H9 (cell line): ENCODE measurements at places on chromosomes 5 and 9. TPM values are rescaled to one million over a fixed set of nuclear protein-coding genes. Genes with fewer than 3 reads are reported as not detected.

Gene FRMD3
- total RNA-seq, result 0.48 and 0.55 TPM in 2 replicates

Gene TMEM174
- not detected in 2 replicates for total RNA-seq

Gene FAM221B
- not detected in 2 replicates for total RNA-seq

Gene GPR21
- total RNA-seq, result 0.87 and 1.0 TPM in 2 replicates

Gene CHSY3
- 0.37 and 0.42 TPM in 2 replicates for total RNA-seq

Gene SPINK6
- total RNA-seq, result not detected in 2 replicates

Gene QRFP
- not detected in 2 replicates for total RNA-seq

Gene GPSM1
- total RNA-seq, result 22.1 and 24.7 TPM in 2 replicates

Gene SLC25A2
- not detected in 2 replicates for total RNA-seq

Gene NDUFS6
- 62.5 and 63.7 TPM in 2 replicates for total RNA-seq

Gene C5orf58
- 0.90 and 1.4 TPM in 2 replicates for total RNA-seq

Gene CD14
- total RNA-seq, result 0.13 TPM in 1 of 2 replicates, not detected in the other

Gene IL9
- total RNA-seq, result not detected in 2 replicates

Gene PLPPR1
- total RNA-seq, result 1.8 and 2.4 TPM in 2 replicates

Gene MVB12B
- 5.8 and 7.1 TPM in 2 replicates for total RNA-seq

Gene CBY3
- 0.50 and 1.6 TPM in 2 replicates for total RNA-seq

Gene NMUR2
- 0.11 TPM in 1 of 2 replicates, not detected in the other for total RNA-seq

Gene PCDHA3
- total RNA-seq, result 0.20 TPM in 1 of 2 replicates, not detected in the other

Gene KIAA0825
- total RNA-seq, result 1.8 and 1.9 TPM in 2 replicates

Gene GPX8
- total RNA-seq, result 37.9 and 38.3 TPM in 2 replicates

Gene BARX1
- total RNA-seq, result 1.2 TPM in 2 replicates

Gene SNX30
- 10.0 and 10.3 TPM in 2 replicates for total RNA-seq

Gene OCLN
- 105 and 109 TPM in 2 replicates for total RNA-seq

Gene BAAT
- total RNA-seq, result 0.09 and 0.15 TPM in 2 replicates
